Sciatic nerve (tissue), 2 donors: ENCODE measurements at places on chromosomes 7 and 10.

DNA sequence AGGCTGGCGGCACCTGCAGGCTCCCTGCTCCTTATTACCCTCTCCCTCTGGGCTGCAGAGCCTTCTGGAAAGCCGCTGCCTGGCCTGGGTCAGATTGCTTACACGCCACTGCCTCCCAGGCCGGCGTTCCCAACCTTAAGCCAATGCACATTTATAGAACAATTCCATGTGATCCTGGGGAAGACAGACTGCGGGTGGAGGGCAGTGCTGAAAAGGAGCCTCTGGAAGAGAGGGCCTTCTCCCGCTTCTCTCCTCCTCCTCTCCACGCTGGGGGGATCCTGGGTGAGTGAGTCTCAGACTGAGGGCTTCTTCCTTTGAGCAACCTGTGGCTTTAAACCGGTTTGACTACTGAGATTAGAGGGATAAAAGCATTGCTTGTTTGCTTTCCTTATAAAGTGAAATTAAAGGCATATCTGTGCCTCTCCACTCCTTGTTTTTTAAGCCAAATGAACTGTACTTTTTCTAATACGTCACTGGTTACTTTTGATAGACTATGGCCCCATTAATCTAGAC lies 5.5 kb downstream of the TACC2 start:
- DNase-seq, result peak; percentile 62

DNA sequence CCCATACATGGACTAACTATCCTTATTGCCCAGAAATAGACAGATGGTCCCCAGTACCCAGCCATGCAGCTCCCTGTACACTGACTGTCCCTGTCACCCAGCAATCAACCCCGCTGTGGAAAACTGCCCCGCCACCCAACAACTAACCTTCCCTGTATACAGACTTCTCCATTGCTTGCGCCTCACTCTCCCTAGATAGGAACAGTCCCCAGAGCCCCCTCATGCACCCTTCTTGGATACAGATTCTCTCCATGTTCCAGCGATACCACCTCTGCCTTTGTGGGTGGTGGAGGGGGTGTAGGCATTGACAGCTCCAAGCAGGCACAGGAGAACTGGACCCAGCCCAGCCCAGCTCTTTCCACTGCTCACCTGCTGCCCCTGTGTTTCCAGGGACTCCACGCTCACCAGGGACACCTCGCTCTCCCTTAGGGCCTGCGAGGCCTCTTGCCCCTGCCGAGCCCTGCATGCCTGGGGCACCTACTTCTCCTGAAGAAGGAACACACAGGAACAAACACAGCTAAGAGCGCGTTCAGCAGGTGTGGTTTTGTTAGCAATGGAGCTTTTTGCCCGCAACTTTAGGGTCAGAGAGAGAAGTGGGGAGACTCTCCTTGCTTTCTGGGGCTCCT lies 7.2 kb downstream of the SFTPD start:
- no peak for DNase-seq

GRCh38 chr7:71652510-71652909 lies 520.6 kb downstream of the GALNT17 start:
- no peak for DNase-seq

DNA sequence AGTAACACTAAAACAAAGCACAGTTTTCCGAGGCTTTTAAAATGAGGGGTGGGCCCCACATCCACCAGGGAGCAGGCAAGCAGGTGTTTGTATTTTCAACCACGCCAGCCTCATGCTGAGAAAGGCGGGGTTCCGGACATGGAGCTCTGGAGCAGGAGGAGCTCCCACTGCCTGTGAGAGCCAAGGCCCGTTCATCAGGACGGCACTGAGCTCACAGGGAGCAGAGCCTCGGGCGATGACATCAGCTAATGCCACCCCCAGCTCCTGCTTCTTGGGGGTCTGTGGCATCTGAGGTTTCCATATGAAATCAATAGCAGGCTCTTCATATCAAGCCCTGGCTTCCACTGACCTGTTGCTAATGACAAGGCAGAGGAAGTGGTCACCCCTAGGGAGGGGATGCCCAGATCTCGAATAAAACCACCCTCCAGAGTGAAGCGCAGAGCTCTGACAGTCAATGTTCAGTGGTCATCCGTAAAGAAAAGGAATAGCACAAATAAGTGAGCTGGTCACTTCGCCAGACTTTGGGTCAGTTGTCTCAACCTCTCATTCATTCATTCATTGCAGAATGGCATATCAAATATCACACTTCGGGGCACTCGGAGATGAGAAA lies 89.1 kb downstream of the TNS3 start:
- peak; percentile 40 for DNase-seq

GRCh38 chr10:30534465-30535144 lies 94.9 kb downstream of the LYZL2 start:
- peak; percentile 82 for DNase-seq

DNA sequence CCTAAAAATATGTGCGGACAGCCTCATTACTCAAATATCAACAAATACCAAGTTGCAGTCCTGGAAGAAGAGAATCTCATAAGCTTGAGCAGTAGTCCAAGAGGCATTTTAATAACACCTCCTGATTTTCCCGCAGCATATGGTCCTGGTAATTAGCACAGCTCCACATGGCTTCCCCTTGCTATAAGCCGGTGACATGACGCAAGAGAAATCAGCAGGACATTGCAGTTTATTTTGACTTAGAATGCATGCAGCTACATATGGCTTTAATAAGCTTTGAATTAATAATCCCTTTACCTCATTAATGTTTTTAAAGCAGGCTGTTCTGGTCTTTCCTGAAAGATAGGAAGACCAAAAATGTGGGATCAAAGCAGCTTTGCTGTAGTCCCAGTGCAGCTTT lies 137.6 kb downstream of the RAMP3 start:
- no peak for DNase-seq

GRCh38 chr7:25664593-25664992 lies 436.3 kb upstream of the NPVF start:
- no peak for DNase-seq

GRCh38 chr7:26535483-26536007 lies 243.9 kb downstream of the SNX10 start:
- DNase-seq, result no peak

- no peak for DNase-seq
Measured at GRCh38 chr7:96045919-96046318, 273.6 kb downstream of the DYNC1I1 start.
